Naive thymus-derived CD4-positive, alpha-beta T cell (primary cell): ENCODE measurements at places on chromosomes 16 and 17.

DNA sequence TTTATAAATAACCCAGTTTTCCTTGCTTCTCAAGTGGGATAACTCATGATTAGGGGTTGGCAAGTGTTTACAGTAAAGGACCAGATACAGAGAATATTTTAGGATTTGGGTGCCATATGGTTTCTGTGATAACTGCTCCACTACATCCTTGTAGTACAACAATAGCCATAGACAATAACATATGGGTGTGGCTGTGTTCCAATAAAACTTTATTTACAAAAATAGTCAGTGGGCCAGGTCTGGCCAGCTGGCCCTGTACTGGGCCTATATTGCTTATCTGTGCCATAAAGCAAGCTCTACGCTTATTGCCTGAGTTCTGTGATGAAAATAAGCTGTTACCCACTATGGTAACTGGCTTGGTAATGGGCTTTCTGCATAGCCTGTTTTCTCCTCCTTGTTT lies 386.5 kb upstream of the RBFOX1 start:
- no peak for DNase-seq

DNA sequence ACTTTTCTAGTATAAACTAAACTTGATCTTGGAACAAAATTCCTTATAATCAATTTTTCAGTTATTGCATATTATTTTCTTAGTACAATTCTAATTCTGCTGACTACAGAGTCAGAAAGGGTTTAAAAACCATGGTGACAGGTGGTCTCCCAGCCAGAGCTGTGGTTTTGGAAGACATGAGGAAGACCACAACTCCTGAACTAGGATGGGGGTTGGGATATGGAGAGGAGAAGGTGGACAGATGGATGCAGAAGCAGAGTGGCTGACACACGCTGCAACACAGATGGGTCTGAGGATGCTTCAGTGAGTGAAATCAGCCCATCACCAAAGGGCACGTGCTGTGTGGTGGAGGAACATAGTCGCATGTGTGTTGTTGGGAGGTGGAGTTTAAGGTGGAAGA lies 187.7 kb downstream of the LGALS9B start:
- no peak for DNase-seq

GRCh38 chr16:73047536-73048291 lies at the start of gene ZFHX3:
Gene ZFHX3, minus strand, starts transcription at chr16:73048128. Its CDS starts 87,983 bp downstream, at chr16:72960145.
- peak; percentile 30 for DNase-seq

DNA sequence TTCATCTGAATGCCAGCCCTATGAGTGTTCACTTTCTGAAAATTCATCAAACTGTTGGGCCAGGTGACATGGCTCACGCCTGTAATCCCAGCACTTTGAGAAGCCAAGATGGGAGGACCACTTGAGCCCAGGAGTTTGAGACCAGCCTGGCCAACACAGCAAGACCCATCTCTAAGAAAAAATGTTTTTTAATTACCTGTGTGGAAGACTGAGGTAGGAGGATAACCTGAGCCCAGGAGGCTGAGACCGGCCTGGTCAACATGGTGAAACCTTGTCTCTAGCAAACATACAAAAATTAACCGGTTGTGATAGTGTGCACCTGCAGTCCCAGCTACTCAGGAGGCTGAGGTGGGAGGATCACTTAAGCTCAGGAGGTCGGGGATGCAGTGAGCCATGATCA lies 10.3 kb downstream of the MYH11 start:
- no peak for DNase-seq

GRCh38 chr16:72271699-72272240 lies 99.8 kb upstream of the PMFBP1 start:
- DNase-seq, result no peak
